ENCODE measurements at places on chromosomes 5 and 9. TPM values are rescaled to one million over a fixed set of nuclear protein-coding genes. Genes with fewer than 3 reads are reported as not detected.

- no peak overlapping the region for H3K27ac ChIP-seq
- H3K4me3 ChIP-seq, result no peak overlapping the region
- no peaks in the 10 kb centered on the region for H3K27me3 ChIP-seq
- no peaks in the 10 kb centered on the region for H3K36me3 ChIP-seq
- H3K4me1 ChIP-seq, result no peaks in the 10 kb centered on the region
- no peak for DNase-seq
Observed at GRCh38 chr9:108643731-108644510, 211.9 kb downstream of the ACTL7B start.

C6 gene
- total RNA-seq, result 14.1 TPM

- no peak overlapping the region for H3K27ac ChIP-seq
- H3K4me3 ChIP-seq, result no peak overlapping the region
- H3K4me1 ChIP-seq, result no peaks in the 10 kb centered on the region
- H3K27me3 ChIP-seq, result no peaks in the 10 kb centered on the region
Observed at GRCh38 chr9:76808636-76809035, 44.4 kb downstream of the PCA3 start.

DNA sequence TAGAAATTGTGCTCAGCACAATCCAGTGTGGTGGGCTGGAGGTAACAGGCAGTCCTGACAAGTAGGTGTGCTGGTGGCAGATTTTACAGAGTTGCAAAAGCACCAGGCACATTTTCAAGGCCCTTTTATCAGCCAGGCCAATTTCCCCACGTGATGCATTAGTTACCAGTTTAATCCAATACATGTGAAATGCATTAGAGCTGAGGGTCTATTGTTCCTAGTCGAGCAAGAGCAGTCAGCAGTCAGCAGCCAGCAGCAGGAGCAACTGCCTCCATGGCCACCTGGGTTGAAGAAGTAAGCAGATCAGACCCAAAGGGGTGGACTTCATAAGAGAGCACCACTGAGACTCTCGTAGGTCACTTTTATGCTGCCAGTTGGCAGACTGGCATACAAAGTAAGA is 76.7 kb downstream of the EPB41L4A start:
- H3K27me3 ChIP-seq, result no peaks in the 10 kb centered on the region
- no peak for DNase-seq
- no peak overlapping the region for H3K27ac ChIP-seq
- no peak overlapping the region for H3K4me3 ChIP-seq
- no peaks in the 10 kb centered on the region for H3K4me1 ChIP-seq

GRCh38 chr9:88399966-88400365 is 11.7 kb downstream of the SPIN1 start:
- no peaks in the 10 kb centered on the region for H3K27me3 ChIP-seq
- H3K4me1 ChIP-seq, result peaks cover 21% of the 10 kb centered on the region
- H3K4me3 ChIP-seq, result no peak overlapping the region
- DNase-seq, result no peak

GRCh38 chr5:142317173-142317572 is 7.6 kb downstream of the SPRY4 start:
- no peaks in the 10 kb centered on the region for H3K36me3 ChIP-seq
- H3K27me3 ChIP-seq, result no peaks in the 10 kb centered on the region
- no peak overlapping the region for H3K27ac ChIP-seq
- no peak for DNase-seq
- no peaks in the 10 kb centered on the region for H3K4me1 ChIP-seq

GRCh38 chr5:160271836-160272235 is 40.5 kb downstream of the CCNJL start:
- H3K27me3 ChIP-seq, result no peaks in the 10 kb centered on the region
- H3K36me3 ChIP-seq, result no peaks in the 10 kb centered on the region
- H3K4me3 ChIP-seq, result no peak overlapping the region
- DNase-seq, result no peak
- no peak overlapping the region for H3K27ac ChIP-seq

LAMC3 gene
- total RNA-seq, result 0.48 TPM

IFNA21 gene
- not detected for total RNA-seq

DNA sequence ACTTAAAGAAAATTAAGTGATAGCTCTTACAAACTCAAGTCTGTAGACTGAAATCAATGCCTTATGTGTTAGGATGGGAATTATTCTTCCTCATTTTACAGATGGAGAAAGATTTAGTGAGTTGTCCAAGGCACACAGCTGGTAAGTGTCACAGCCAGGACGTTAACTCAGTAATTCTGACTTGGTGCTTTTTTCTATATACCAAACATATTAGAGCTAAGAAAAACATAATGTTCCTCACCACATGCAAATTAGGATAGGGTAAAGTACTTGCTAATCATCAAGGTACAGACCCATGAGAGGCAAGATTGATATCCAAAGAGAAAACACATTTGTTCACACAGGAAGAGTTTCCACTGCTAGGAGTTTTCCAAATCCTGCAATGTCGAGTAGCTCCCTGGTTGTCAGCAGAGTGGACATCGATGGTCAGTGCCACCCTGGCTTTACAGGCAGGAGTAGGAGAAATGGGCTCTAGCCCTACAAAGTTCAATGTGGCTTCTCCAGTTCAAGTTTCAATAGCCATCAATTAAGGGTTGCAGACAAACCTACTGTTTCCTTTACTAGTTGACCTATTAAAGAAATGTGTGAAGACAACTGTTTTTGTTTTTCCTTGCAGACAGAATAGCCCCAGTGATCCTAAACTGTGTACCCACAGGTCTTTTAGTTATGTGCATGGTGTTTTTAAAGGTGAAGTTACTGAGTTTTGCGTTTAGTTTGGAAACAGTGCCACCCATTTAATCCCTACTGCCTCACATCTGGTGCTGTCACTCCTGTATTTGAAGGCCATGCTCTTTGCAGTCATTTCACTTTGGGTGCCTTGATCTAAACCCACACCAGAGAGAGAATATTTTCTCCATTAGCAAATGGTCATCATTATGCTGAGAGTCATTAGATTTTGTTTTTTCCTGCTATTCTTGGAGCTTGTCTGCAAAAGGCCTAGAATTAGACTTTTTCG is 460.8 kb upstream of the SMARCA2 start:
- H3K27ac ChIP-seq, result no peak overlapping the region
- H3K4me1 ChIP-seq, result no peaks in the 10 kb centered on the region

GRCh38 chr9:128972956-128973355 is 25.5 kb downstream of the NUP188 start:
- H3K4me3 ChIP-seq, result no peak overlapping the region
- no peaks in the 10 kb centered on the region for H3K27me3 ChIP-seq
- no peak for DNase-seq
- no peaks in the 10 kb centered on the region for H3K4me1 ChIP-seq

DNA sequence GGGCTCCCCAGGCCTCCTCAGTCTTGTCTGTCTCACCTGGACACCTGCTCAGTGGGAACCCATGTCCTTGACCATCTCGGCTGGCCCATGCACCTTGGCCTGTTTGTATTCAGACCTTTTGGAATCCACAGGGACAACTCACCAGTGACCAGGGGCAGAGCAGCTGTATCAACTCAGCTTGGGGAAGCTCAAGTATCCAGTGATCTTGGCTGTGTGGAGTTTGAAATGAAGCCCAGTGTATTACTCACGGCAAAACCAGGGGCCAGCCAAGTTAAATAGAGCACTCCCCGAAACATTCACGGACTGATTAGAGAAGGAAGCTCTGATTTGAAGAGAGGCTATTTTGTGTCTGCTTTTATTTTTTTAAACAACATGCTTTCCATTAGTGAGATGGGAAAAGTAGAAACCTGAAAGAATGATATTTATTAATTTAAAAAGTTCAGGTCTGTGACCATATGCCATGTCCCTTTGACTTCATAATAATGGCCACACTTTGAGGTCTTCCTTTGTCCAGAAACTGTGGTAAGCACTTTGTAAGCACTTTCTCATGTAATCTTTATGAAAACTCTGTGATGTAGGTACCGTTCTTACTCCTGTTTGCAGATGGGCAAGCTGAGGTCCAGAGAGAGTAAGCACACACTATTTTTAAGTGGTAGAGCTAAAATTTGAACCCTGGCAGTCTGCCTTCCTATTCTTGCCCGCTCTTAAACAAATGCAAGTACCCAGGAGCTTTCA is 656.5 kb downstream of the BNC2 start:
- H3K4me1 ChIP-seq, result peaks cover 17% of the 10 kb centered on the region
- DNase-seq, result peak; percentile 77

TAS2R1 gene
- not detected for total RNA-seq

- no peak overlapping the region for H3K27ac ChIP-seq
- H3K4me1 ChIP-seq, result no peaks in the 10 kb centered on the region
- DNase-seq, result no peak
- no peak overlapping the region for H3K4me3 ChIP-seq
Observed at GRCh38 chr5:122054266-122054665, 23.8 kb downstream of the LOX start.

CCL27 gene
- 0.72 TPM for total RNA-seq

DNA sequence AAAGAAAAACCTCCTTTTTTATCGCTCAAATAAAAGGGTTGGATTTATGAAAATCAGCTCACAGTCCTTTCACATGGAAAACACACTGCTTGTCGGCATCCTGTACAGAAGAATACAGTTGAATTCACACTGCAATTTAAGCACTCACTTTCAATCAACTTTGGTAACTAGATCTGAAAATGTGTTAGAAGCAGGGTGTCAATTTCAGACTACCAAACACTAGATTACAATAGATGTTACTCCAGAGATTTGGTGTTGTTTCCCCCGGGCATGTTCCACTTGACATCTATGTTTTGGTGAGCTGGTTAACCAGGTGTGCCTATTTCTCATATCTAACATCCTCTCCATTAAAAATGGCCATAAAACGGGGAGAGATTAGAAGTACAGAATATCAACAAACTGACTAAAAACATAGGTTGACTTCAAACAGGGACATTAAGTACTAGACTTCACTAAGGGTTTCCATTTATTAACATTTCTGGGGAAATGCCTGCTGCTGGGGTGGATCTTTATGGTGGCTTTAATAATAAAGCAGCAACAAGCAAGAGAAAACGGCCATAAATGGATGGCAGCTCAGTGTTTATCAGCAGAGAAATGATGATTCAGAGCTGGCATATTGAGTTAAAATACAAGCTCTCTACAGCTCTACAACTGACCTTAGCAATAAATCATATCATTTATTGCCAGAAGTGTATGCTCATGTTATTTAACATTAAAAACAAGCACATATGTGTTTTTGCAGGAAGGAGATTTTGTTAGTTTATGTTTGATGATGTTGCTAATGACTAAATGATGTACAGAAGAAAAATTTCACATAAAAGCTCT is 158.8 kb downstream of the SLF1 start:
- H3K4me1 ChIP-seq, result no peaks in the 10 kb centered on the region
- no peak for DNase-seq
- H3K27me3 ChIP-seq, result no peaks in the 10 kb centered on the region
- no peaks in the 10 kb centered on the region for H3K36me3 ChIP-seq
- H3K27ac ChIP-seq, result no peak overlapping the region

- H3K4me1 ChIP-seq, result peaks cover 1% of the 10 kb centered on the region
- no peak for DNase-seq
- no peak overlapping the region for H3K4me3 ChIP-seq
- no peaks in the 10 kb centered on the region for H3K36me3 ChIP-seq
- no peaks in the 10 kb centered on the region for H3K27me3 ChIP-seq
Observed at GRCh38 chr5:143376911-143377813, 26.3 kb downstream of the NR3C1 start.
